Posterior cingulate gyrus (tissue), 11 donors: ENCODE measurements at places on chromosomes 6 and 20.

- DNase-seq: no peak
Measured at GRCh38 chr20:53899351-53900167, 170.8 kb downstream of the BCAS1 start.

GRCh38 chr6:124436803-124437202, 525.4 kb upstream of the RNF217 start:
- no peak for DNase-seq

DNA sequence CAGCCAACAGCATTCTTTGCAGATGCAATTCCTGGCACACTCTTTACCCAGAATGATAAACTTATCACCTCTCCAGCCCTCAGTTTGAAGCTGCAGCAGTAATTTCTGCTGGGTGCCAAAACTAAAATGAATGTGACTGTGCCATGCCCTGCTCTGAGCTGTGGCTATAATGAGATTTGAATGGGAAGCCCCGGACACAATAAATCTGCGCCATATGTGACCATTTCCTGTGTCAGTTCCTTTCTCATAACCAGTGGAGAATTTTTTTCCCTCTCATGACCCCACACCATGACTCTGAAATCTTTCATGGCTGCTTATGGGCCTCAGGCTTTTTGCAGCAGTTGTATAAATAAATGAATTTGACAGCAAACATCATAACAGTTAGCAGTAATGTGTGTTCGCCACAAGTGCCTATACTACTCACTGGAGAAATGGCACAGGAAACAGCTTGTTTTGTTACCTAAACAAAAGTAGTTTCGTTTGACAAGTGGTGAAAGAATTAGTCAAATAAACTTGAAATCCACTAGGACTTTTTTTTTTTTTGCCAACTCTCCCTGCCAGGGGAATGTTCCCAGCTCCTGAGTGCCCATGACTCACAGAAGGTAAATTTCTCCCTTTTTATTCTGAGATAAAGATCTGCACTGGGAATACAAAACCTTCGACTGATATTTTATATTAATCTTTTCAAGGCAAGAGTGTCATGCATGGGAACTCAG, 408.4 kb downstream of the PKHD1 start:
- no peak for DNase-seq

DNA sequence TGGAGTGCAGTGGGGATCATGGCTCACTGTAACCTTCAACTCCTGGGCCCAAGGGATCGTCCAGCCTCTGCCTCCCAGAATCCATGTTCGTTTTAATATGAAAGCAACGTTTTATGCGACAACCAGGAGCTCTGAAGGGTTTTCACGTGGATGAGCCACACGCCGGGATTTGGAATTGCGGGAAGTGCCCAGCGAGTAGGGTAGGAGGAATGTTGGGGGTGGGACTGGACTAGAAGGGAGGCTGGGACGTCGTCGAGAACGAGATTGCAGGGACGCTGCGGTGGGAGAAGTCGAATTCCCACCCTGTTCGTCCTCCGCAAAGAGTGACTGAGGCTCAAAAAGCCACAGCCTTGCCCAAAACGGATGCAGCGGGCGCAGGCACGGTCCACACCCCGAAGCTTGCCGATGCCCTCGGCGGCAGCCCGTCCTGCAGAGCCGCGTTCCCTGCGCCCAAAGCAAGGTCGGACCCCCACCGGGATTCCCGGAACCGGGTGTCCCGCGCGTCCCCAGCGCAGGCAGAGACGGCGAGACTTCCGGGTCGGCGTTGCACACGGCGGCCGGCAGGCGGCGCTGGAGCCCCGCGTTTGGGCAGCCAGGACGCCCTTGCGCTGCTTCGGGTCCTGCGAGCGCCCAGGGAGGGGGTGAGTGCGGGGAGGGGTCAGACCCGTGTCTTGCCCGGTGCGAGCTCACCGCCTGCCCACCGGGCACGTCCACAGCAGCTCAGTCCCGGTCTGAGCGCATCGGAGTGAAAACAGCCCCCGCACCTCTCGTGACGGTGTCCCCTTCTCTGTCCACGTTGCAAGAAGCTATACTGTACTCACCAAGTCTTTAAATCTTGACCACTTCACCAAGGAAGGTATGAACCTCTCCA, 87.8 kb downstream of the DHX35 start:
- peak; percentile 63 for DNase-seq

DNA sequence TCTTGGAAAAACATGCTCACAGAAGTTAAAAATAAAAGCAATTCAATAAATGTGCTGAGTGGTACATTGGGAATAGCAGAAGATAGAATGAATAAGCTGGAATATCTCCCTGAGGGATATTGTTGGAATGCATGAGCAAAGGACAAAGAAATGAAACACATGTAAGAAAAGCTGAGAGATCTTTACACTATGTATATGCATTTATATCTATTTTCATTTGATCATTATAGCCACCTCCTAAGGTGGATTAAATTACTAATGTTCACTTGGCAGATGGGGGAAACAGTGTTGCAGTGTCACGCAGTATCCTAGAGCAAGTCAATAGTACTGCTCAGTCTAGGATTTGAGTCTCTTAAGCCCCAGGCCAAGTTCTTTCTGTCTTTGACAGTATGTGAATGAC, 542.0 kb upstream of the MARCKS start:
- no peak for DNase-seq

DNA sequence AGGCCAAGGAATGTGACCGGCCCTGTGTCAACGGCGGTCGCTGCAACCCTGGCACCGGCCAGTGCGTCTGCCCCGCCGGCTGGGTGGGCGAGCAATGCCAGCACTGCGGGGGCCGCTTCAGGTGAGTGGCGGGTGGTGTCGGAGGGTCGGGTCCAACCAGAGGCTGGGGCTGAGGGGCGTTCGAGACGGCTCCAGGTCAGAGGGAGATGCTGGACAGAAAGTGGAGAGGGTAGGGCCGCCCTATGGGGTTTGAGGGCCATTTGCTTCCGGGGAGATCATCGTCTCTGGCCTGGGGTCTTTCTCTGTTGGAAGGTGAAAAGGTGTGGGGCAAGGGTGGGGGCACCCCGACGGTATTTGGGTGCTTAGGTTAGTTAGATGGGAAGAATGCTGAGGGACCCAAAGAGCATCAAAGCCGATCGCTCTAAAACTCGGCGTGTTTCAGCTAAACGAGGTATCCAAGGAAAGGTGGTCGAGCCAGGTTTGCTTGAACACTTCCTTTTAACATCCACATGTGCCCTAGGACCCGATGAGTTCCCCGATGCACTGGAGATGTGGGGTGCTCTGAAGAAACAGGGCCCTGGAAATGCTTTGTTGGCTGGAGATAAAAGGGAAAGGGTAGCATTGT, 691 bp downstream of the ATRN start:
- no peak for DNase-seq

GRCh38 chr20:57619051-57619831, 985 bp downstream of the ZBP1 start:
- no peak for DNase-seq

- no peak for DNase-seq
Measured at GRCh38 chr6:3737149-3737830, 14.2 kb downstream of the PXDC1 start.

DNA sequence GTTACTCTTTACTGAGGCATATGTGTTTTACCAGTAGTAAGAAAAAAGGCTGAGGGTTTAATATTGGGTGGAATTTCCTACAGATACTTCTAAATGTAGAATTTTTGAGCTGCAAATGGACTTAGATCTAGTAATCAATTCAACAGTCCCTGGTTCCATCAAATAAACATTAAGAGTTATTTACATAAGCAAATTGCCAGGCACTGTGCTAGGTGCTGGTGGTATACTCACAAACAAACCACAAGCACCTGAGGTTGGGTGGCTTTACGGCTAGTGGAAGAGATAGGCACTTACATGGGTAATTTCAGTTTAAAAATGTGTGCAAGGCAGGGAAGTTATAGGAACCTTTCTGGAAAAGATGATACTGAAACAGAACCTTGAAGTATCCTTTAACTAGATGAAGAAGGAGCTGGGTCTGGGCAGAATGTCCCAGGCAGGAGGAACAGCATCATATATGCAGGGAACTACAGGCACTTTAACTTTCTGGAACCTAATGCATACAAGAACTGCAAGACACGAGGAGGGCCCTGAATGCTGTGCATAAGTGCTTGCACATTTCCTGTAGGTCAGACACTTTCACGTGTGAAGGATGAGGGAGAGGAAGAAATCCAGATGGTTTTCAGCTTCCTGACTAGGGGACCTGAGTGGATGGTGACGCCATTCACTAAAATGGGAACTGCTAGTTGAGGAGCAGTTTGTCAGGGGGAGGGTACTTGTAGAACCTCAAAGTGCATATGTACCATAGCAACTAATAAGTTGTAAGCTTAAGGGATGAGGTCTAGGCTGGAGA, 4.5 kb downstream of the CCN6 start:
- no peak for DNase-seq

DNA sequence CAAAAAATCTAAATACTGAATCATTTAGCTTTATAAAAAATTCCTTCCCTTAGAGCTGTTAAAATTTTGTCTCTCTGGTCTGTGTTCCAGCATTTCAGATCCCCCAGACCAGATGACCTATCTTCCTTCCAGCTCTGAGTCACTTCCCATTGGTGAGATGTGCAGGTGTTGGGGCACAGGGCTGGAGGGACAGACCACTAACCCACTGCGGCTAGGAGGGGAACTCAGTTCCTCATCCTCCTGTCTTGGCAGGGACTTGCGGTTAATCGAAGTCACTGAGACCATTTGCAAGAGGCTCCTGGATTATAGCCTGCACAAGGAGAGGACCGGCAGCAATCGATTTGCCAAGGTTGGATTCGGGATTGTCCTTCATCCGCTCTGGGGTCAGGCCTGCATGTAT, 6.0 kb downstream of the CNPY3 start:
- DNase-seq: peak; percentile 4

- DNase-seq: no peak
Measured at GRCh38 chr6:76861403-76861802, 601.9 kb downstream of the HTR1B start.
